Testis (tissue), 5 donors: ENCODE measurements at places on chromosomes 13 and 19. TPM values are rescaled to one million over a fixed set of nuclear protein-coding genes. Genes with fewer than 3 reads are reported as not detected.

DNA sequence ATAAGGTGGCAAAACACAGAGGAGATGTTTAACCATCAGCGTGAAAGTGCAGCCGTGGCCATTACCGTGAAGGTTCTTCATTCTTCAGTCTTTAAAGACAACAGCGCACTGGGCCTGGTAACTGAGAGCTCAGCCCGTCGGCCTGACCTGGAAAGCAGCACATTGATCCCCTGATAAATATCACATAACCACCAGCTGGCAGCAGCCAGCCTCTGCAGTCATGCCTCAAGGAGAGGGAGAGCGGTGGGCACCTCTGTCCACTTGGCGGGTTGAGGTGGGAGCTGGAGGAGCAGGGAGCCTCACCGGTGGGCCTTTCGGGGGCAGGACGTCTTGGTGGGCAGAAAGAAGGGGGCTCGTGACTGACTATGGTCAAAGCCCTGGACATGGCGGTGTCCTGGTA lies 58.1 kb downstream of the MCF2L start:
- no peak for DNase-seq

DNA sequence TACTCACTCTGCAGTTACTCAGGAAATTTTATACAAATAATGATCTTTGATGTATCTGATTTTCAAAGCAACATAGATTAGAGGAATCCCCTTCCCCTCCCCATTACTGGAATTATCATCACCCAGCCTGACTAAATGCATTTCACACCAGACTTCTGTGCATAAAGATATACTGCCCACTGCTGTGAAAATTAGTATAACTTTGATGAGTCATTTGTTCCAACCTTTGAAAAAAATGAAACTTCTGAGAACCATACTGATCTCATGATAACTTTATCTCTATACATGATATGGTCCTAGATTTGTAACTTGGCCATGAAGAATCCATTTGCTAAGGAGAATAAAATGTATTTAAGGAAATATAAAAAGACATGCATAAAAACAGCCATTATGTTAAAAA lies 63.9 kb downstream of the GPC6 start:
- DNase-seq: no peak

DNA sequence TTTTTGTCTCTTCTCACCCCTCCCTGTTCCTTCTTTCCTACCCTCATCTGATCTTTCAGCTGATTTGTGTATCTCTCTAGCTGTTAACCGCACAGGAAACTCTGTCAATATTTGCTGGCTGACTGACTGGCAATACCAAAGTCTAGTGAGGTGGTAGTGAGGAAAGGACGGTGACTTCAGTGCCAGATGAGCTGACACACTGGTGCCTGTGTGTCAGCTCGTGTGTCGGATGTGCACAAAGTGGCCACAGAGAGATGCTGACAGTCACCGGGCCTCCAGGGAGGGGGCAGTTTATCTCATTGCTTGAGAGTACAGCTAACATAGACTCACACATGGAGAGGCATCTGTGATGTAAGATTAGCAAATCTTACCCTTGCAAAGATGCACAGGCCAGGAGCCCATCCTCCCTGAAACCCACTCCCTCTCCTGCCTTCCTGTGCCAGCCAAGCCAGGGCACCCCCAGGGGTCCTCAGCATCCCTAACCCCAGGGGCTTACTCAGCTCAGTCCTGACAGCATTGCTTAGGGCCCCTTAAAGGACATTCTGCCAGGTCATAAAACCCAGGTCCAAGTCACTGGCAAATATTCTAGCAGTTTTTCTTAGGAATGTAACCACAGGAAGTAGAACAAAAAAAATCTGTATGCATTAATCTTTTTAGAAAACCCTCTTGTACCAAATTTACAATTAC lies 80.2 kb downstream of the SHISA2 start:
- DNase-seq: no peak

DNA sequence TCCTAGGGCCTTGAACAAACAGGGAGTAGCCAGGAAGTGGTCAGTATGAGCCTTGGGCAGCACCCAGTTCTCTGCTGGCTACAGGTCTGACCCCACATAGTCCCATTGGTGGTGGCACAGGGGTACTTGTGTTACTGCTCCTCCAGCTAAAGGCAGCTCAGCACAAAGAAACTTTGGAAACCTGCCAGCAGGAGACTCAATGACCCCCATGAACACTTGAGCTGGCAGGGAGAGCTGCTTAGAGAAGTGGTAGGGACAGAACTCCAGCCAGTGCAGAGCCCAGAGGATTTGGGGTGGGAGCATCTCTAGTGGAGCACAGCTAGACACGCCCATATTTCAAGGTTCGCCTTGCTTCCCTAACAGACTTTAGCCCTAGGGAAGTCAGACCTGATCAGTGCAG lies 10.4 kb upstream of the ZNF586 start:
- no peak for DNase-seq

Gene DMAC2
- polyA plus RNA-seq: 24.6 TPM

Gene KCNRG
- 2.9 TPM for polyA plus RNA-seq

Gene PCDH9
- polyA plus RNA-seq: 2.3 TPM

Gene VAV1
- 8.9 TPM for polyA plus RNA-seq
